Left forelimb (tissue), 1 donor: ENCODE measurements at places on chromosomes 5 and 9.

DNA sequence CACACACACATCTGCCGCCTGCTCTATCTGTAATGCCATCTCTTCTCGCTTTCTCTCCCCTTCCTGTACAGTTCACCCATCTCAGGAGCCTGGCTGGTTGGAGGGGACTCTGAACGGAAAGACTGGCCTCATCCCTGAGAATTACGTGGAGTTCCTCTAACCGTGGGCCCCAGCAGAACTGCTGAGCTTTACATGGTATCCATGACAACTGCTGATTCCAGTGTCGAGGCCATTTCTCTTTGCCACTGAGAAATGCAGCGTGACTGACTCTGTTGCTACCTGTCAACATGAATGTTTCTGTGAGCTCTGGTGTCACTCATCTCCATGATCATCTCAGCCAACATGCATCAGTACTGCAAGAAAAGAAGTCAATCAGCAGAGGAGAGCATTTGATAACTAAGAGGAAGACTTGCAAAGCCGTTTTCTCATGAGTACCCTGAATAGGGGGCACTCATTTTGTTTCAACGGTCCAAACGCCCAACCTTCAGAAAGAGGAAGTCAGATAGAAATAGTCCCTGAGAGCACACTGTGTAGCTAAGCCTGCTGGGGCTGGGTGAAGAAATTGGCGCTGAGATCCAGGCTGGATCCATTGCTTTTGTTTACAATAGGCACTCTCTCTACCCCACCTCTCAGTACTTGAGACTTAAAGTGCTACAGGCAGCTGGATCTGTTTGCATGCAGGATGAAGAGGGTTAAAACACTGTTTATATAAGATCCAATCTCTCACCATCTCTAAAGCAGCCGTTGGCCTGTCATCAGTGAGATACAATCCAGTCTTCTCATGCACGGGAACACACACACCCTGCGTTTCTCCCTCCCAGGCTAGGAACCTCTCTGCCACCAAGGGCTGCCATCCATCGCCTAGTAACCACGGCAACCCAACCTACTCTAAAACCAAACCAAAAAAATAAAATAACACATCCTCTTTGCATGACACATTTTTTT, 180.9 kb downstream of the NR3C1 start:
- DNase-seq = no peak

DNA sequence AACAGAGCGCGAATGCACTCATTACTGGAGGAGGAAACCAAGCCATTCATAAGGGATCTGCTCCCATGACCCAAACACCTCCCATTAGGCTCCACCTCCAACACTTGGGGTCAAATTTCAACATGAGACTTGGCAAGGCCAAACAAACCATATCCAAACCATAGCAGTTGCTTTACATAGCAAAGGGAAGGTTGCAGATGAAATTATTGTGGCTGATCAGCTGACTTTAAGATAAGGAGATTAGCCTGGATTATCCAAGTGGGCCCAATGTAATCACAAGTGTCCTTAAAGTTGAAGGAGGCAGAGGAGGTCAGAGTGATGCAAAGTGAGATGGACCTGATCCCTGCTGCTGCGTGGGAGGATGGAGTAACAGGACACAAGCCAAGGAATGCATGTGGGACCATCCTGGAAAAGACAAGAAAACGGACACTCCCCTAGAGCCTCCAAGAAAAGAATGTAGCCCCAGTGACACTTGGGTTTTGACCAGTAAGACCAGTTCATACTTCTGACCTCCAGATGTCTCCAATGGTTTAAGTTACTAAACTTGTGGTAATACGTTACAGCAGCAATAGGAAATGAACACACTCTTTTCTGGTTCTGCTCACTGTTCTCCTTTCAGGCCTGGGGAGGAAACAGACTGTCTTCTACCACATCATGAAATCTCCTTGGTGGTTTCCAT, 167.3 kb downstream of the GNAQ start:
- DNase-seq = no peak

GRCh38 chr9:21121079-21121478, 20.6 kb downstream of the IFNW1 start:
- no peak for DNase-seq

DNA sequence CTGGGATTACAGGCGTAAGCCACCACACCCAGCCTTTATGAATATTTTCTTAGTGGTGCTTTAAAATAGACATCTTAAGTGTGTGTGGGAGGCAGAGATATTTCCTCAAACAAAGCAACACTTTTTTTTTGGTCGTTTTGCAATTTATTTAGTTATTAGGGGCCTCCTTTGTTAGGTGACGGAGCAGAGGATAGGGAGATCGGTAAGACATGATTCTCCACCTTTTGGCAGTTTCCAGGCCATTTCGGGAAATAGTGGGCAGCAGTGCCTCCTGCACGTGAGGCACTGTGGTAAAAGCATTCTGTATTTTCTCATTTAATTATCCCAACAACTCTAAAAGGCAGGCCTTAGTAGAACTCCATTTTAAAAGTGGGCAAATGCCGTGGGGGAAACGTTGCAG, 1.9 kb downstream of the OCLN start:
- no peak for DNase-seq

DNA sequence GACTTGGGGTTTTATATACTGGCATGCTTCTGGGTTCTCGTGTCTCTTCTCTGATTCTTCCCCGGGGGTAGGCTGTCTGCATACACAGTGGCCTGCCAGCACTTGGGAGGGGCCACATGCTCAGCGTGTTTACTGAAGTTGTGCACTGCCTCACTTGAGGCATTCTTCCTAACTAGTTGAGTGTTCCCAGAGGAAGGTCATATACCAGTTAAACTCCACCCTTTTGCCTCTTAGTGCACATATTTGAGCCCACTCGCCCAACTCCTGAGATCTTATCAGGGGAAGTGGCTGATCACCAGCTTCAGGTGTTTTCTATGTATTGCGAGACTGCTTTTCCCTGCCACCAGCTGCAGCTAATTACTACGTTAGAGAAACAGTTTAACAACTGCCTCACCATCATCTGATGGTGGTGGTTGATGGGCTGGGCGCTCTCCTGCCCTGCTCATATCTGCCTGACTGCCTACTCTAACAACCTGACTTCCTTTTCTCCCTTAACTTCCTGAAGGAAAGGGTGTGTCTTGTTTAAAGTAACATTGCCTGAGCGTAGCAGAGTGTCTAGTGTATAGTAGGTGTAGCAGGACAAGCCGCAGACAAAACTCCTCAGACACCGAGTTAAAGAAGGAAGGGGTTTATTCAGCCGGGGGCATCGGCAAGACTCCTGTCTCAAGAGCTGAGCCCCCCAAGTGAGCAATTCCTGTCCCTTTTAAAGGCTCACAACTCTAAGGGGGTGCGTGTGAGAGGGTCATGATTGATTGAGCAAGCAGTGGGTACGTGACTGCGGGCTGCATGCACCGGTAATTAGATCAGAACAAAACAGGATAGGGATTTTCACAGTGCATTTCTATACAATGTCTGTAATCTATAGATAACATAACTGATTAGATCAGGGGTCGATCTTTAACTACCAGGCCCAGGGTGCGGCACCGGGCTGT, 60.1 kb upstream of the CLINT1 start:
- no peak for DNase-seq

DNA sequence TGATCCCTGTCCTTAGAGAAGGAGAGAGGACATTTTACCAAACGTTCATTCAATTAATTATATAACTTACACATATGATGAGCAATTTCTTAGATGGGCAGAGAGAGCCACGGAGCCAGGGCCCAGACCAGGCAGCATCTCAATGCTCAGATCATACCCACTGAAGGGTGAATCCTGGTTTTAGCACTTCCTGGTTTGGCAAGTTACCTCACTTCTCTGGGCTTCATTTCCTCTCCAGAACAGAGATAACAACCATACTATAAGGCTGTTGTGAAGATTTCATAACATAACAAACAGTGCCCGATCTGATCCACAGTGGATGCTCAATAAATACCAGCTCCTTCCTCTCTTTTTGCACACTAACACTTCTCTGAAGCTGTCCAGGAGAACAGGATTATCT, 271.1 kb downstream of the DENND1A start:
- no peak for DNase-seq

DNA sequence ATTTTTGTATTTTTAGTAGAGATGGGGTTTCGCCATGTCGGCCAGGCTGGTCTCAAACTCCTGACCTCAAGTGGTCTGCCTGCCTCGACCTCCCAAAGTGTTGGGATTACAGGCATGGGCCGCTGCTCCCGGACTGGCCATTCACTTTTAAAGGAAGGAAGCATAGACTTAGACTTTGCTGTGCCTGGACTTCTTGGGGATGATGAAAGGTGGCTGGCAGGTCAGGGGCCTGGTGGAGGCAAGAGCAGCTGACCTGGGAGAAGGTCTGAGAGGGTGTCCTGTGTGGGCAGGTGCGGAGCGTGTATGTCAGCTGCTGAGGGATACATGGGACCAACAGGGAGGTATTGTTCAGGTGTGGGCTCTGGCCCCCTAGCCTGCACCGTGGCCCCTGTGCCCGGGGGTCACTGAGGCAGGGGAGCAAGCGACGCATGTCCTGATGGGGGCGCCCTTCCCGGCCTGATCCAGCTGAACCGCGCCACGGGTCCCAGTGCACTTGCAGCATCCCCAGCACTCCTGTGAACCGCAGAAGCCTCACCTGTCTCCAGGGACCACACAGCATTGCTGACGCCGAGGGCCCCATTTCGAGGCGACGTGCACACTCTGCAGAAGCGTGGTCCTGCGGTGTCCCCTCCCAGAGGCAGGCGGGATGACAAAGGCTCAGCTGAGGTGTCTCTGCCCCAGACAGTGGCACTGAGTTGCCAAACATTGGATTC, 23.1 kb downstream of the NDUFS6 start:
- DNase-seq = no peak

- no peak for DNase-seq
These were observed 779.9 kb upstream of the ACO1 start for GRCh38 chr9:31604531-31604930.

- DNase-seq = no peak
These were observed 17.0 kb downstream of the MARCHF3 start for GRCh38 chr5:127013407-127013806.

- DNase-seq = no peak
These were observed 41.2 kb downstream of the EGFLAM start for GRCh38 chr5:38299585-38299984.

DNA sequence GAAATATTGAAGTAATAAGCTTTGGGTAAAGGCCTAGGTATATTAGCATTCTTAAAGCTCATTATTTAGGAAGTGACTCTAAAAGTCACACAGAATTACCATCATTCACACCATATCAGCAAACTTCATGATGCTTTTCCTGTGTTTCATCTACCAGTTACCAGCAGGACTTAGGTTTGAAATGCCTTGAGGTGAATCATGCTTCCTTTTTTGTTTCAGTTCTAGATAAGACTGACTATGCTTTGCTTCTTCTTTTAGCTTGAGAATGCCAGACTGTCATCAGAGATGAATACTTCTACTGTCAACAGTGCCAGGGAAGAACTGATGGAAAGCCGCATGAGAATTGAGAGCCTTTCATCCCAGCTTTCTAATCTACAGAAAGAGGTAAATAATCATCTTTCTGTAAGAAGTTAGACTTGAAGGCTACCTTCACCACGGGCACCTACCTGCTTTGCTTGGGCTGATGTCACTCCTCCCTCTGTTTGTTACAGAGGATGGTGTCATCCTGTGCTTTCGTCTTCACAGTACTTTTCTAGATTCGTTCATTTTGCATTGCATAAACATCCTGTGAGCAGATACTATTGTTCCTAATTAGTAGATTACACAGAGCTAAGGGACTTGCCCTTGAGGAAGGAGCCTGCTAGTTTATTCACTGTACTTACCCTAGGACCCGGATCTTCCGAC, 34.7 kb downstream of the LMNB1 start:
- DNase-seq = no peak

DNA sequence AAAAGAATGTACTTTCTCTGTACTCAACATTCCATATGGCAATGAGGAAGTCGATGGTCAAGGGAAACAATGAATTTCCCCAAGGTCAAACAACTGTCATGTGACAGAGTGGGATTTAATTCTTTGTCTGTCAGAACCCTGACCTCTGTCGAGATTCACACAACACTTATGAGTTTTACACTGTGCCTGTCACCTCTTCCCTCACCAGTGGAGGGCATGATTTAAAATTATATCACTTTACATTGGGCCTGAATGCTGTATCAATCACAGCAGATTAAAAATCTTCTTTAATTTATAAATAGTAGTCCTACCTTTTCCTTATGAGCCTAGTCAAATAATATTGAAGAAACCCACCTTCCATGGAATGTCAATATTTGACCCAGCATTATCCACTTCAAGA, 276.7 kb downstream of the CDH10 start:
- no peak for DNase-seq
